ENCODE measurements at places on chromosomes 16 and 17.
A peak's percentile ranks its signal among the peaks of the same experiment; 100 is the strongest.

DNA sequence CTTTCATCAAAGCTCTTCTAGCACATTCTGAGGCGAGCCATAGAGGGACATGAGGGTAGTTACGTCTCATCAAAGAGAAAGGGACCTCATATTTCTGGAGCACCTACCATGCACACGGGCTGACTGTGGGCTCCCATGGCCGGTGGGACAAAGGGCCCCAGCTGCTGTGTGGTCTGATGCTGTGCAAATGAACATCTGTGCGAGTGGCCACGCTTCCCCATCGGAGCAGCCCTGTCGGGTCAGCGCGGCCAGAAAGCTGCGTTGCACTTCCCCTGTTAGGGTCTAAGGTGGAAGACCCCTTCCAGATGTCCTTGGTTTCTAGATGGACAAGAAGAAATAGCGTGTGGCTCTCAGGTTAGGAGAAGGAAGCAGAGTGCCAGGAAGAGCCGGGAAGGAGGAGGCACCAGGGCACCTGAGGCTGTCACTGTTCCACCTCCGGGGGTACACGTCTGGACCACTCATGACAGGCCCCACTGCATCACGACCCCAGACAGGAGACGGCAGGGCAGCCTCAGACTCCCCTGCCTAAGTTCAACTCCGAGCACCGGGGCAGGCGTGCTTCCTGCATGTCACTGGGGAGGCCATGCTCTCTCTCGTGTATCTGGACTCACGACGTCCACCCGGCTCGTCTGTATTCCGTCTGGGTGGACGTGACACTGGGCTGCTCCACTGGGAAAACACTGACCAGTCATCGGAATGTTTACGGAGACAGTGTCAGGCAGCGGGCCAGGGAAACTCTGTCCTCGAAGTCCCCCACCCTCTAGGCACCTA lies 8.5 kb upstream of the BAIAP2 start:
- DNase-seq, result no peak

DNA sequence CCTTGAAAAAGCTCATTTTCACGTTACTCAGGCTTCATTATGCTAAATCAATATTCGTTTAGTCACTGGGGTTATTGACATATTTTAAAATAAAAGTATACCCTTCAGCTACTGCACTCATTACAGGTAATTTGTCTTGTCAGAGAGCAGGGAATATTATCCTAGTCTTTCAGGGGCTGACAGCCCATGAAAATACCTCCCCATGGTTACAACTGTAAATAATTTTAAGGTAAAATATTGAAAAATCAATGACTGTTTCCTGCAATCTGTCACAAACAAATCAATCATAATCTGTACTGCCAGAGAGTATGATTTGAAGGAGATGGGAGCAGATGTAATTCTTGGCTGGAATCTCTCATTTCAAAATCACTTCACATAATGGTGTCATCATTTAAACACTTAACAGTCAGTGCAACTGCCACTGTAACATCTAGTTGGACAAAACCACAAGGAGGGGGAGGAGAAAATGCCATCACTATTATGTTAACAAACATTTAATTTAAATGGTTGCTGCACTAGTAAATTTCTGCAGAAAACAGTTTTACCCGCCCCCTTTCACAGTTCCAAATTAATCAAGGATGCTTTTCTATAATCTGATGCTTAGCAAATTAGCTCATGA lies 9.3 kb upstream of the IRX5 start:
- no peak for DNase-seq

DNA sequence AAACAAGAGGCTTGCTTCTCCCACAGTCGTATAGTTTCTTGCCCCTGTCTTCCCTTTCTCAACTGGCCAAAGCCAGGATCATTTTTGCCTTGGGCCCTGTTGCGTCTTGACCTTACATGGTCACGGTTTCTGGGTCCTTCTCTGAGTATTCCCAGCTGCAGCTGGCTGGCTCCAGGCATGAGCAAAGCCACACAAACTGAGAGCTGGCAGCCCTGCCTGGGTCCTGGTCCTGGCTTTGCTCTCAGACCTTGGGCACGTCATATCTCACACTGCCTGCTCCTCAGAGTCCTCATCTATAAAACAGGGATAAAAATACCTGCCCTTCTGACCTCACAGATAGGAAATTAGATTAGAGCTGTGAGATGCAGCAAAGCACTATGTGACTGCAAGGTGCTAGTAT lies 277.6 kb downstream of the CBLN1 start:
- DNase-seq, result no peak

- no peak for DNase-seq
These were observed 11.4 kb upstream of the ITGAM start for GRCh38 chr16:31248344-31248743.

DNA sequence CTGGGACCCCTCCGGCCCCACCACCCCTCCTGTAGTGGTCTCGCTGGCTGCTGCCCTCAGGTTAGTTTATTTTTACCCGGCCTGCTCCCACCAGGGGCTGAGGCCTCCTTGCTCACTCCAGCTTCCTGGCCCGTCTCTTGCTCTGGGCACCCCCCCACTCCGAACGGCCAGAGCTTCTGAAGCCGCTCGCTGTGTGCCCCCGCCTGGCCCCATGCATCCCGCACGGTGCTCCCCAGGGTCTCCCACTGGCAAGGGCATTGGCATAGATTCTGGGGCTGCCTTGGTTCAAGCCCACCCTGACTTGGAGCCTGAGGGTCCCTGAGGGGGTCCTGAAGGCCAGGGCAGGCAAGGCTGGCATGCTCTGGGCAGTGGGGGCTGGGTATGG lies 186.4 kb downstream of the SEC14L1 start:
- DNase-seq, result peak; percentile 16

DNA sequence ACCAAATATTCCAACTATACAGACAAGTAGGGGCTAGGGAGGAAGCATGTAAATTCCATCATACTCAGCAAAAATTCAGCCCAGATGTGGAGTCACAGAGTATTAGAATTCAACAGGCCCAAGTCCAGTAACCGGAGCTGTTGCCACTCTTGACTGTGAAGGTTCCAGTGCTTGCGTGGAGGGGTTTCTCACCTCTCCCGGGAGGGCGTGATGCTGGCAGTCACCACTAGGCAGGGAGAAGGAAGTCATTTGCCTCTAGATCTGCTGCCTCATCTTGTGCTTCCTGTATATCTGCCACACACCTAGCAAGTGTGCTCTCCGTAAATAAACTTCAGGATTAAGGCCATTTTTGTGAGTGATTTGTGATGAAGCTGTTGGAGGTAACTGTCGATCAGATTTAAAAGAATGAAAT lies 1.0 kb upstream of the CKLF start:
- DNase-seq, result no peak

GRCh38 chr17:67528751-67529436 lies 151.8 kb downstream of the PITPNC1 start:
- DNase-seq, result no peak

DNA sequence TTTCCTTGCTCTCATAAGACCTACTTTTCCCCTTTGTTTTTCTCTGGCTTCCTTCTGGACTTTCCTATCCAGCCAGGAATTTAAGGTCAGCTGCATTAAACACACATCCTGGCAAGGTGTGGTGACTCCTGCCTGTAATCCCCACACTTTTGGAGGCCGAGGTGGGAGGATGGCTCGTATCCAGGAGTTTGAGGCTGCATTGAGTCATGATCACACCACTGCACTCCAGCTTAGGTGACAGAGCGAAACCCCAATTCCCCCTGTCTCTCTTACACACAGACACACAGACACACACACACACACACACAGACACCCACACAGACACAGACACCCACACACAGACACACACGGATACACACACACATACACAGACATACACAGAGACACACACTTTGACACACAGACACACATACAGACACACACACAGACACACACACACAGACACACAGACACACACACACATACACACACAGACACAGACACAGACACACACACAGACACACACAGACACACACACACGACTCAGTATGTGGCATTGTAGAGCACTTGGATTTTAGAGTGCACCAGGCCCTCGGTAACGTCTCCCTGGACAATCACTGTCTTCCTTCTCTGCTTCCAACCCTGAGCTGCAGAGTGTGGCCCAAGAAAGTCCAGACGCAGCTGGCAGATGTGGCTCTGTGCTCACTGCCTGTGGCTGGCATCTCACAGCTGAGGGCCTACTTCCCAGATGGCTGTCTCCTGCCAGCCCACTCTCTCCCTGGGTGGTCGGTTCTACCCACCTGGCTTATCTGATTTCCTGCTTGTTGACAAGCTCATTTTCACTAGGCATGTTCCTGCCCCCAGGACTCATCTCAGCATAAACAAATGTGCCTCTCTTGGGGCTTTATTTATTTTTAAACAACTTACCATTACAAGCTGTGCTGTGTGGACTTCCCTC lies 39.0 kb downstream of the NLRP1 start:
- DNase-seq, result no peak

- no peak for DNase-seq
These were observed 31.1 kb downstream of the CDH1 start for GRCh38 chr16:68768175-68768574.

- DNase-seq, result no peak
These were observed 11.7 kb downstream of the CCDC57 start for GRCh38 chr17:82200743-82201497.

DNA sequence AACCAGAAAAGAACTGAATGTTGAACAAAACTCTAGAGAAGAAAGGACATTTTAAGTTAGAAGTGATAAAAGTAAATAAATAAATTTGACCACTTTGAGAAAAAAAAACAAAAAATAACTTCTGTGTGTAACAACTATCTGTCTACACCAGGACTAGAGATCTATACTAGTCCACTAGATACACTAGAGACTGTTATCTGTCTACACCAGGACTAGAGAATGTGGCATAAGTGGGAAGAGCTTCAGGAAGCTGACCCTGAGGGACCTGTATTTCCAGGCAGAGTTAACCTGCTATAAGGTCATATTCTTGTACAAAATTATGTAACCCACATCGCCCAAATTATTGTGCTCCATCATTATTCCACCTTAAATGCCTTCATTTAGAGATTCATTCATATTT lies 160.8 kb downstream of the SKAP1 start:
- no peak for DNase-seq

- no peak for DNase-seq
These were observed 268.3 kb downstream of the ABCC12 start for GRCh38 chr16:47887496-47887895.

GRCh38 chr17:65388911-65389310 lies 172.5 kb downstream of the AXIN2 start:
- DNase-seq, result no peak

- no peak for DNase-seq
These were observed 76.5 kb downstream of the GPRC5B start for GRCh38 chr16:19808061-19808641.

DNA sequence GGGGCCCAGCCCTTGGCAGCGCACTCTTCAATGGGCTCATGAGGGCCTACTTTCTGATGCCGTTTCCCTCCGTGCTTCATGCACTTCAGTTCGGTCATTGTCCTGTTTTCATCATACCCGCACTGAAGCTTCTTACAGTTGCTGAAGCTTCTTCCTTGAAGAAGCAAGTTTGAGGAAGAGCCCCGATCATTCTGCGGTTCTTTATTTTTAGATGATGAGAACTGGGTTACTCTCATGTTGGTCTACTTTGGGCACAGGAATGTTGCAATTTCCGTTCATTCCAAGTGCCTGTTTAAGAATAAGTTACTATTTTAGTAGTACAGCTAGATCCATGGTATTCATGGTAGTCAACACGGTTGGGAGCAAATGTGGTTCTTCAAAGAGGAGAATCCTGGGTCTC lies 587.7 kb upstream of the HSBP1 start:
- no peak for DNase-seq

GRCh38 chr17:68957944-68958343 lies 2.8 kb upstream of the ABCA8 start:
- DNase-seq, result no peak

DNA sequence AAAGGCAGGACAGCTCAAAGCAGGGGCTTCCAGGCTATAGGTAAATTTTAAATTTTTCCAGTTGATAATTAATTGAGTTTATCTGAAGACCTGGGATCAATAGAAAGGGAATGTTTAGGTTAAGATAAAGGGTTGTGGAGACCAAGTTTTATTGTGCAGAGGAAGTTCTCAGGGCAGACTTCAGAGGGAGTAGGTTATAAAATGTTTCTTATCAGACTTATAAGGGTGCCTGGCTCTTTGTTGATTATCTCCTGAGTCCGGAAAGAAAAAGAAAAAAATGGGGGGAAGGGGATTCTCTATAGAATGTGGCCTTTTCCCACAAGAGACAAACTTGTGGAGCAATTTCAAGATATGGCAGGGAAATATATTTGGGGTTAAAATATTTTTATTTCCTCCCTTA lies 15.9 kb downstream of the SLC46A1 start:
- DNase-seq, result no peak

- DNase-seq, result no peak
These were observed 158.4 kb downstream of the KCNJ2 start for GRCh38 chr17:70327723-70328122.

GRCh38 chr16:70781800-70782199 lies 19.2 kb downstream of the VAC14 start:
- no peak for DNase-seq

DNA sequence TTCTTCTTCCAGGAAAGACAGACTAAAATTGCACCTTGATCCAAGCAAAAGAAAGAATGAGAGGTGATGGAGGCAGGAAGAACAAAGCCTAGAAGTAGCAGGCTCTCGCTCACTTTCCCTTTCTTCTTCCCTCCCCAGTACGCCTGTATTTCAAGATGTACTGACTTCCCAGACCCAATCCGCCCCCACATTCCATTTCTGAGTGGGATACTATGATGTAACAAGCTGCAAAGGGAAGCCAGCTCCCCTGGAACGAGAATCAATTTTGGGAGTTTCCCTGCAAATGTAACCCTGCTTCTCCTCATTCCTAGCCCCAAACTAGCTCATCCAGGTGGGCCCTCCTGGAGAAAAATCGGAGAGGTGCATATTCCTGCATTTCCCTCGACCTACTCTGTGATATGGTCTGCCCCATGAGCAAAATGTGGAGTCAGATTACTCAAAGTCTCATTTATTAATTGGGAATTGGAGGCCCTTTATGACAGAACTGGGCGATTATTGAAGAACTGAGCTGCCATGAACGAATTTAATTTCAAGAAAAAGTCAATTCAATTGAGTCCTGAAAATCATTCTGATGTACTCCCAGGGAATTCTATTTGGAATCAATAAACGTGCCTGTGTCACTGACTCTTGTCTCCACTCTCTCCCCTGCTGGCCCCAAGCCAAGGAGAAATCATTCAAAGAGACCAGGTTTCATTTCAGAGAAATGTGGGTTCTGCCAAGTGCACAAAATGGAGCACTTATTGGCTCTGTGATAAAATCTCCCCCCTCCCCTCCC lies 398.9 kb downstream of the SHISA9 start:
- no peak for DNase-seq

- DNase-seq, result no peak
These were observed 8.1 kb downstream of the BTBD17 start for GRCh38 chr17:74353446-74354060.

GRCh38 chr16:30893744-30894539 lies at the start of gene BCL7C:
TSS of gene BCL7C (minus strand) at chr16:30894077. CDS start at chr16:30893944, 133 bp downstream.
- peak; percentile 89 for DNase-seq

GRCh38 chr16:57411362-57411976 lies 6.9 kb downstream of the CCL17 start:
- DNase-seq, result no peak

GRCh38 chr16:81004646-81005353 lies 1.9 kb downstream of the CMC2 start:
- DNase-seq, result no peak
